ENCODE measurements at places on chromosomes 2 and 18. TPM values are rescaled to one million over a fixed set of nuclear protein-coding genes. Genes with fewer than 3 reads are reported as not detected.

Gene KRTCAP3
- 0.63 TPM for total RNA-seq

Gene TUBA3E
- total RNA-seq = 47.1 TPM

Gene MYL12A
- 2,410 TPM for total RNA-seq

Gene CMPK2
- 3.2 TPM for total RNA-seq

Gene GULP1
- 5.7 TPM for total RNA-seq

Gene DSG4
- not detected for total RNA-seq

Gene NOSTRIN
- 14.7 TPM for total RNA-seq

Gene SERPINE2
- total RNA-seq = 9.8 TPM

Gene ACADL
- 1.3 TPM for total RNA-seq

Gene CCDC148
- total RNA-seq = 0.30 TPM

Gene SRBD1
- 11.8 TPM for total RNA-seq

Gene TMEM198
- 2.5 TPM for total RNA-seq

Gene COLEC12
- total RNA-seq = 7.3 TPM

Gene LRP1B
- 0.08 TPM for total RNA-seq

Gene DSG1
- total RNA-seq = 1.3 TPM

Gene RAB1A
- 115 TPM for total RNA-seq

Gene IL36G
- total RNA-seq = not detected

Gene GORASP2
- total RNA-seq = 61.5 TPM

Gene NEB
- total RNA-seq = 30.5 TPM

Gene KIAA2012
- not detected for total RNA-seq

Gene NEUROD1
- not detected for total RNA-seq

Gene PARD6G
- total RNA-seq = 2.0 TPM

Gene VWA3B
- total RNA-seq = 0.52 TPM

Gene EDAR
- total RNA-seq = 0.33 TPM

Gene FHOD3
- 346 TPM for total RNA-seq

Gene SOWAHC
- total RNA-seq = 2.3 TPM

Gene FBXO15
- not detected for total RNA-seq

Gene ALKAL2
- total RNA-seq = 1.1 TPM

Gene PAIP2B
- total RNA-seq = 76.6 TPM

Gene FSHR
- total RNA-seq = not detected

Gene NYAP2
- total RNA-seq = not detected

Gene SLC23A3
- total RNA-seq = 0.58 TPM

Gene CYP27A1
- 6.7 TPM for total RNA-seq

Gene PLGLB2
- total RNA-seq = 1.3 TPM

Gene CHPF
- 104 TPM for total RNA-seq
